ENCODE measurements at places on chromosomes 16 and 17.

- peak; percentile 55 for DNase-seq
Measured at GRCh38 chr17:79365836-79366770, 244.7 kb downstream of the RBFOX3 start.

GRCh38 chr16:3485821-3486505 is 9.3 kb downstream of the C16orf90 start:
- DNase-seq, result no peak

GRCh38 chr17:47057830-47058229 is 78.8 kb upstream of the RPRML start:
- peak; percentile 21 for DNase-seq

DNA sequence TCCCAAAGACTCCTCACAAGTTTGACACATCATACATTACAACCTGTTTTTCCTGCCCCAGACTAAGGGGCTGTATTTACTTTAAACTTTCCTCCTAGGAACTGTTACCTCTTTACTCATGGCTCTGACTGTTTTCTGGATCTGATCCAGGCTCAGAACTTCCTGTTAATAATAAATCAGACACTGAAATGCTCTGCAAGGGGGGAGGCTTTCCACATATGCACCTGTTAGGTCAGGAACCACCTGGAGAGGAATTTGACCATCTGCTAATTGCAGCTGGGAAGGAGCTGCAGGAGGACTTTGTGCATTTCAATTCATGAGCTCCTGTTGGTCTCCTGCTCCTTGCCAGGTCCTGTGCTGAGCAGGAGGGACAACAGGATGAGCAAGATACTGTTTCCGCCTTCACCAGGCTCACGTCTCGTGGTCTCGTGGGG is 476.9 kb upstream of the CDH5 start:
- no peak for DNase-seq

DNA sequence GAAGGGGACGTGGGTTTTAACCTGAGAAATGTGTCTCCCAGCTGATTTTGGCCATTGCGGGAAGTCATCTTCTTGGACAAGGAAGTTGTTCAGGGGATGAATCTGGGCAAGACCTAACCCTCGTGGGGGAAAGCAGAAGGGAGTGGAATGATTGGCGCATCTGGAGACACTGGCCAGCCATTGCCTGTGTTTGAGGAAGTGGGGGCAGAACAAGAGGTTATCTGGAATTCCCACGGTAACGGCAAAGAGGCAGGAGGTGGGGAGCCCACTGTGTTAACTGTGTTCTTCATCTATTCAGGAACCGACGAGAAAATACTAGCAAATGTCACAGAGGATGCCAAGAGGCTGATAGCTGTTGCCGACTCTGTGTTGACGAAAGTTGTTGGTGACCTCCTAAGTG is 66.9 kb downstream of the RNF213 start:
- no peak for DNase-seq

GRCh38 chr17:21278450-21279197 is 5.9 kb upstream of the MAP2K3 start:
- DNase-seq, result no peak

GRCh38 chr17:79740413-79740812 is 9.7 kb downstream of the ENPP7 start:
- DNase-seq, result no peak

DNA sequence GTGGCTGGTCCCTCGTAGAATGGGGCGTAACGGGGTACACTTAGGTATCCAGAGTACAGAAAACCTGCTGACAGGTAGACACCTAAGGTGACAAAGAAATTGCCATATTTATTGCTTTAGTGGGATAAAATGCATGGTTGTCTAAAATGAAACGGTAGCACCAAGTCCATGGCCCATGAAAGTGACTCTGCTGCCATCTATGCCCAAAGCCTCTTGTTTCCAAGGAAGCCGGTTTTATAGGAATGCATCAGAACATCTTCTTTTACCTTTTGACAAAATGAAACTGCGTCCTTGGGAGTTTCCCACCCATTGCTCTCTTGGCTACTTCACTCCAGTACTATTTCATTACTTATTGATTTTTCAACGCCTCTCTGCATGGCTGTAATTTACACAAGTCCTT is 151.3 kb upstream of the ZFHX3 start:
- DNase-seq, result no peak

DNA sequence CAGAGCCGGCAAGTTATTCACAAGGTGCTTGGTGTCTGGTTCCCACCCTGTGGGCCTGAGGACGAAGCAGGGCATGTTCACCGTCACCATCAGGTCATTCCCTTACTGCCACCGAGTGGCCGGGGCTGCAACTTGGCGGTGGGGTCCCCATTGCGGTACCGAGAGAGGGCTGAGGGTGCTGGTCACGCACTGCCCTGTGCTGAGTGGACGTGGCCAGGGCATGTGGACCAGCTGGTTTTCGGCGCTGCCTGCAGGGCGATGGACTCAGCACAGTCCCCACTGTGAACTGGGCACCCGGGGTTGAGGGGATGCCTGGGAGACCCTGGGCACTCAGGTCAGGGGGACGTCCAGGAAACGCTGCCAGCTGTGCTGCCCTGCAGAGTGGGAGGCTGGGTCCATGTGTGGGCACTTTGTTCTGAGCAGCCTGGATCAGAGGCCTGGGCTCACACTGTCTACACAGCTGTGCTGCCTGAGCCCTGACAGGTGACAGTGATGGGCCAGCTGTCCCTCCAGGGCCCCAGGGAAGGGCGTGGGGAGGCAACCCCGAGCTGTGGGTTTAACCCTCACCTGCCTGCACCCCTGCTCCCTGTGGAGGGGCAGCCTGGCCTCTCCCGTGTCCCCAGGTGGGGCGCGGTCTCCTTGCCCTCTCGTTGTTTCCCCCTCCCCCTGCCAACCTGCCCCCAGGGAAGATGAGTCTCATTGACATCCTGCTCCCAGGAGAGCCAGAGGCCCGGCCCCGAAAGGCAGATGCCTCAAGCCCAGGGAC is 39.3 kb upstream of the GNG13 start:
- no peak for DNase-seq

DNA sequence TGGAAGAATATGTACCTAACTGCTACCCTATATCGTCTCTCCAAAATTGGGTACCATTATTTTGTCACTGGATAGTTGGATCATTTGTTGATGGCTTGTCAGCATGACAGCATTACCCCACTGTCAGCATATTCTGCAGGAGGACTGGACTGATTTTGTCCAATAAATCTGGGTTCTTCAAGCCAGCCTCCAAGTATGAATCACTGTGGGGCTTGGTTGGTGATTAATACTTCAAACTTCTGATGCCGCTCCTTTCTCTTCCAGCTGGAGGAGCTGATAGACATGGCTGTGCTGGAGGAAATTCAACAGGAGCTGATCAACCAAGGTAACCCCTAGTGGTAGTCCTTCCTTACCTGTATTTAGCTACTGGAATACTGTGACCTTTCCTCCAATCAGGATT is 2.5 kb downstream of the RPAIN start:
- DNase-seq, result no peak

DNA sequence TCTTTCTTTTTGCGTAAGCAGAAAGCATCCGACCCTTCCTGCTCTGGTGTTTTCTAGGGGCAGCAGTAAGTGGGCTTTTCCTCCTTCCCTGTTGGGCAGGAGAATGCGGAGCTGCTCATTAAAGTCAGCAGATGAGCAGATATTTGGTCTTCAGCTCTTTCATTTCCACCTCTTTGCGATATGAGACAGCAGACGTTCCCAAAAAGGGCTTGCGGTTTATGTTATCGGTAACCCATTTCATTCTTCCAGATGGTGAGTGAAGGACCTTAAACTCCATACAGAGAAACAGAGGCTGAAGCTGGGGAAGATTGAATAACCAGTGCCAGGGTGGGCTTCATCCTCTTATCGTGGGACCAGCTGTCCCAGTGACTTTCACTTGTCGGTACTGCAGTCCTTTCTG is 40.7 kb downstream of the KSR1 start:
- DNase-seq, result no peak

- DNase-seq, result no peak
Measured at GRCh38 chr17:9071811-9072498, 50.6 kb downstream of the NTN1 start.

GRCh38 chr16:24550295-24550694 is 10.9 kb downstream of the RBBP6 start:
- DNase-seq, result no peak

DNA sequence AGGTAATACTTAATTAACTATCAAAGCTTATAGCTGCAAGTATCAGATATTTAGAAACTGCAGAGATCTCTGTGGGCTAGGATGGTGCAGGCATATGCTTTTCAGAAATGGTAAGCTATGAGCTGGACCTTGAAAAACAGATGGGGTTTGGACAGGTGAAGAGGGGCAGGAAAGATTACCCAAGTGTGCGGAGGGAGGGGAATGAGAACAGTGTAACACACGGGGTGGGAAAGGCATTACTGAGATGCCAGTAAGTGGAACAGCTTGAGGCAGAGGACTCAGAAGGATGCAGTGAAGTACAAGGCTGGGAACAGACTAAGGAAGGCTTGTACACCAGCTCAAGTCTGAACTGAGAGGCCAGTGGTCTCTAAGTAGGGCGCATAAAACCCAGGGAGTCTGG is 22.1 kb upstream of the EVPL start:
- no peak for DNase-seq

GRCh38 chr16:79061181-79061580 is 539.4 kb downstream of the MAF start:
- no peak for DNase-seq

DNA sequence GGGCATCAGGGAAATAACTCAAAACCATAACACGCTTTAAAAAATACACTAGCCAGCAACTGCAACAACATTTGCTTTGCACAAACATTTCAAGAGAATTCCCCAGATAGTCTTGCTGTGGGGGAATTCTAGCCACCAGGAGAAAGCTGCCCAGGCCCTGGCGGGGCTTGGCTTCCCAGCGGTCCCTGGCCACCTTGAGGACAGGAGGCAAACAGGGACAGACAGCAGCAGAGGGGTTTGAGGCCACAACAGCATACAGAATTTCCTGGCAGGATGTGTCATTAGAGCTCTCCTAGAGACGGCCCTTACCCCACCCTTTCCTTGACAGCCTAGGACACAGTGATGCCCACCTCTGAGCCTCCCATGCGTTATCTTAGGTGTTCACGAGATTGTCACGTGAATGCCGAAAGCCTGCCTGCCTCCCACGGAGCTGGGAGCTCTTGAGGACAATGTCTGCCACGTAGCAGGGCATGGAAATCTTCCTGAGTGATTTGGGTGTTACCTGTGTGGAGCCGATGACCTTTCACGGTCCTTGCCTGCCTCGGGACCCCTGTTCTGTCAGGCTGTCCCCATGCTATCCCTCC is 114.3 kb downstream of the RBFOX3 start:
- DNase-seq, result no peak

DNA sequence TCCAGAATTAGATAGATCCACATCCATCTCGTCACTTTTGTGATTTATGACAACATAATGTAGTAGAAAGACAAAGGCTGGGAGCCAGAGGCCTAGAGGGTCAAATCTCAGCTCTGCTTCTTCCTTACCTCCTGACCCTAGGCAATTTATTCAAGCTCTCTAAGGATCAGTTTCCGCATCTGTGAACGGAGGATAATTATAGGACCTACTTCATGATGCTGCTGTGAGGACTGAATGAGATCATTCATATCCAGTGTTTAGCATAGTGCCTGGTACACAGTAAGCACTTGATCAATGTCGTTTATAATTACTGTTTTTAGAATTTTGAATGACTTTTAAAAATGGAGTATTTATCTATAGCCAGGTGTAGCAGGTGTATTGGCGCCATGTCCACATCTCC is 128.4 kb downstream of the SHISA9 start:
- DNase-seq, result no peak

GRCh38 chr16:74999219-74999608 is 390 bp downstream of the ZNRF1 start:
- no peak for DNase-seq

Measured in nephron progenitor cell (in vitro differentiated cells).